ENCODE measurements at places on chromosomes 13 and 19.

- no peak for DNase-seq
These were observed 92.6 kb downstream of the OLFM4 start for GRCh38 chr13:53121131-53121773.

DNA sequence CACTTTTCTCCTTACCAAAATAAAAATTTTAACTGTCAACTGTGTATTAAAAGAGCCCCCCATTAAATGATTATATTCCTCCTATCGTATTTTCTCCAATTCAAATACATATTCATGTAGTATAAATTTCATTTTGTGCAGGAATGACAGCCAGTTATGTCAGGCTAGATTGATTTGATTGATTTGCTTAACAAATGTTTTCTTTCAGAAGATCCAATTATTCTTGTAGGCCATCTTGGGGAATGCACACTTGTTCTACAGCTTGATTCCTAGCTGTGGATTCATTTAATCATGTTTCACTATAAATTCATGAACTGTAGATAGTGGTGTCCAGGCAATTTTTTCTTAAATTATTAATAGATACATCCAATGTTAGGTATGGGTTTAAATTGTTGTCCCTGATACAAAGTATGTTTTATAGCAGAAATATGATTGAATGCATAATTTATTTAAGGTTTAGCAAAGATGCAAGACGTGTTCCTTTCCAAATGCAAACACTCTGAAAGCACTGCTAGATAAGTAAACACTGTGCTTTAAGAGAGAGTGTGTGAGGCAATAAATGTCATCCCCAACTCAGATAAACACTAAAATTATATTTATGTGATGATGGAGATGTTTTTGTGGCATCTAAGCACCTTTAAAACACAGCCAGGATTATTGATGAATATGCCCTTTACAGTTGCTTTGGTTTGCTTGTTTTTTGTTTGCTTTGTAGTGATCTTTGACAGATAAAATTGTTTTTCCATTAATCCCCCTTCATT, 531.1 kb downstream of the DCT start:
- no peak for DNase-seq

GRCh38 chr13:99008577-99008976, 30.7 kb upstream of the DOCK9 start:
- no peak for DNase-seq

DNA sequence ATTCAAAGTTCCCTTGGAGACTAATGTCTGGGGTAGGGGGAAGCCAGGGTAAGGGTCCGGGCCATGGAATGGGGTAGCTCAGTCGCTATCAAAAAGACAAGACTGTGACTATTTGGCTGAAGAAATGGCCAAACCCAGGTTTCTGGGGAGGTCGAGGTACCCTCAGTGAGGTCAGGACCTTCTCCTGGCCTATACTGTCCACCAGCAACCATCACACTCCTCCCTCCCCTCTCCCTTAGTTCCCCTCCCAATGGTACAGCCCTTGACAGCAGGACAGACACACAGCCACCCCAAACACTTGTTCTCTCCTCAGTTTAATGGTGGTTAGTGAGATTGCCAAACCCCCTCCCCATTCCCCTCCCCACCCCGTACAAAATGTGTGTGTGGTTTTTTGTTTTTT, 2.6 kb upstream of the ZNF428 start:
- DNase-seq, result no peak

DNA sequence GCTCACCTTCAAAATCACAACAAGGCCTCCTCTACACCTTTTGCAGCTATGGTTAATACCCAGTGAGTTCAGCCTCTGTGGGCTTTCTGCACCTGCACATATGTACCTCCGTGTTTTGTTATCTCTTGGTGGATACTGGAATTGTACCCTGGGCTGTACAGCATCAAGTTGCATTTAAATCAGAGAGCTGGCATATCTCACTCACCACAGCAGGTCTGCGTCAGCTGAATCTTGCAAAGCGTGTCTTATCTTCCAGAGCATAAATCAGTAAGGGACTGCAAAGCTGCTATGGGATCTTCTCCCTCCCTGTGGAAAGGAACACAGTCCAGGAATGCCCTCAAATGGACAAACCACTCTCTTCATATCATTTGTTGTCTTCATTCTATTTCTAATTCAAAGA, 1048.7 kb downstream of the UQCRFS1 start:
- DNase-seq, result no peak

DNA sequence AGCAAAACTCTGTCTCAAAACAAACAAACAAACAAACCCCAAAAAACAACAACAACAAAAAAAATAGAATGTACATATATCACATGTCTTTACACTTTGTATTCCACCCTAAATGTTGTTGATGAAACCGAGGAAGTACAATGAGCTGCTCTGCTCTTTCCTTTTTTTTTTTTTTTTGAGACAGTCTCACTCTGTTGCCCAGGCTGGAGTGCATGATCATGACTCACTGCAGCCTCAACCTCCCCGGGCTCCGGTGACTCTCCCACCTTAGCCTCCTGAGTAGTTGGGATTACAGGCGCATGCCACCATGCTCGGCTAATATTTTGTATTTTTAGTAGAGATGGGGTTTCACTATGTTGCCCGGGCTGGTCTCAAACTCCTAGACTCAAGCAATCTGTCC, 30.6 kb upstream of the LRP3 start:
- no peak for DNase-seq
